ENCODE measurements at places on chromosomes 11 and 22.

DNA sequence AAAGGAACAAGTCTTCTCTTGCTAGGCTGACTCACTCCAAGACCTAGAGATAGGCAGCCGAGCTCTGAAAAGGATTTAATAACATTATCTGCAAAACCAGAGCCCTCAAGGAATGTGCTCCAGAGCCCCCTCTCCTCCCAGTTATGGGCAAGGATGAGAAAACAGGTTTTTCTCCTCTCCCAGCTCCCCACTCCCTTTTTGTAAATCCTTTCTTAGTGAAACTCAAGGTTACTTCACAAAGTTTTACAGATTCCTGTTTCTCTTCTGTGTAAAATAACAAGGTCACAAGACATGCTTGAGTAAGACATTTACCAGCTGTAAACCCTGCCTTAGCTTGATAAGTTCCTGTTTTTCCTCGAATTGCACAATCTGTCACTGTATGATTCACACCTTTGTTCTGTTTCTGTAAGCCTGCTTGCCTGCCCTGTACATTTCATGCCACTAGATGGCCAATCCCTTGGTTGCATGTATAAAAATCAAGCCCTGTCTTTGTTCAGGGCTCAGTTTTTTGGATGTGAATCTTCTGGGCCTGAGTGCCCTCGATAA is 489.4 kb downstream of the KCNA4 start:
- DNase-seq = no peak

- DNase-seq = no peak
Measured at GRCh38 chr11:31825838-31826484, 14.8 kb upstream of the PAX6 start.

GRCh38 chr11:69000831-69001242 is 12.2 kb downstream of the MRGPRF start:
- DNase-seq = no peak

DNA sequence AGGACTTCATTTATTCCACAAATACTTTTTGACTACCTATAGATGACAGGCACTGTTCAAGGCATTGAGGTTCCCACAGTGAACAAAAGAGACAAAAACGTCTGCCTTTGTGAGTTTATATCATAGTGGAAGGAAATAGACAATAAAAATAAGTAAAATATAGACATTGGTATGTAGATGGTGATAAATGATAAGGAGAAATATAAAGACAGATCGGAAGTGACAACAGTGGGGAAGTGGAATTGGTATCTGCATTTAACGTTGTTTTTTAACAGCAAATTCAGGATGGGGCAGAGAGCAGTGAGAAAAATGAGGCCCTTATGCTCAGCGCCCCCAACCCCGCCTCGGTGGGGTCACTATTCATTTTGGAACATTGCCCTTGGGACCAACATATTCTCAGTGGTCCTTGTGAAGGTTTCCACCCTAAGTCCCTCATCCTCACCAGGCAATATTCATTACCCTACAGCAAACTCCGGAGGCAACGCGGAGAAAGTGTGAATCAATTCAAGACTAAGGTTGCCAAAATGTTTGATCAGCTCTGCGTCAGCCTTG is 627 bp upstream of the PEX26 start:
- DNase-seq = no peak

GRCh38 chr22:37657590-37658132 is 862 bp upstream of the PDXP start:
- DNase-seq = no peak

GRCh38 chr11:77967121-77967520 is 27.3 kb downstream of the INTS4 start:
- no peak for DNase-seq

DNA sequence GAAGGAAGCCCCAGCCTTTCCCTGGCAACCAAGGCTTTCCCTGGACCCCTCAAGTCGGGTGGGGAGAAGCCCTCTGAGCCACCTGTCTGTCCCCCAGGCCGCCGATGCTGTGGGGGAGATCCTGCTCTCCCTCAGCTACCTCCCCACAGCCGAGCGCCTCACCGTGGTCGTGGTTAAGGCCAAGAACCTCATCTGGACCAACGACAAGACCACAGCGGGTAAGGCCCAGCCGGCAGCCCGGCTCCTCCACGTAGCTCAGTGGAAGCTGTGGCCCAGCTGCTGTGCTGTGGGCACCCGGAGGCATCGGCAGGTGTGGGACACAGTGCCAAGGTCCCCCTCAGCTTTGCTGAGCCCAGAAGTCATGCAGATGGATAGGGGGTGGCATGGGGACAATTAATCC is 12.2 kb upstream of the RHOD start:
- DNase-seq = no peak

All from activated naive CD4-positive, alpha-beta T cell treated with Interleukin-2 at 50 U/mL for 16 hours (primary cell).